Fibroblast of the conjunctiva (primary cell): ENCODE measurements at places on chromosomes 7 and 10.
A peak's percentile ranks its signal among the peaks of the same experiment; 100 is the strongest.

- no peak for DNase-seq
These were observed 21.9 kb downstream of the ERLIN1 start for GRCh38 chr10:100163704-100164621.

DNA sequence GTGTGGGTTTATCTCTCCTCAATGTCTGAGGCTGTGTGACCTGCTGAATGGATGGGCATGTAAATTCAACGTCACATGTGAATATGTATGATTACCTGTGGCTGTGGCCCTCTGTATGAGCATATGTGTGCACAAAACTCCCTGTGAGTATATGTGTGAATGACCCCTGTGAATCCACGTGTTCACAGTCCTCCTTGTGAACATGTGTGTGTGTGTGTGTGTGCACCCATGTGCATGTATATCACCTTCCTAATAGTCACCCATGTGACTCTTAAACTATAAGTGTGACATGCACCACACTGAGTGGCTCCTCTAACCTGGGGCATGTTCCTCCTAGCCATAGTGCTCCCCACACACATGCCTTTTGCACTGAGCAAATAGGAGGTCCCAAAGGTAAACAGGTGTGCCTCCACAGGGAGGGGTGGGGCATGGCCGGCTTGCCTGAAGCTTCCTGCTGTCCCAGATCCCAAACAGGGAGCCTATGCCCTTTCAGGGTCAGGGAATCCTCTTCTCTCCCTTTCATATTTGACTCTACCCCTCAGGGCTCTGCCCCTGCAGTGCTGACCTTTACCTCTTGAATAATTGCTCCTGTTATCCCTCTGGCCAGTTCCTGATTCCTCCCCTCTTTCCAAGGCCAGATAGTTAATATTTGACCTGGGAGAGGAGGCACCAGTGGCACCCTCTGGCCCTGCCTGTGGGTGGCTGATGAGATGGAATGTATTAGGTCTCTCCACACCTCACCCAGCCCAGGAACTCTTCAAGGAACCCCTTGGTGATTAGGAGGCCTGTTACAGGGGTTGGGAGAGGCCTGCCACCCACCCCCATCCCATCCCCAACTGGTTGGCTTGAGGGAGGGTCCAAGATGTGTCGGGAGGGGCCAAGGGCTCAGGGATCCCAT, 1.9 kb downstream of the SEMA4G start:
- DNase-seq, result no peak

DNA sequence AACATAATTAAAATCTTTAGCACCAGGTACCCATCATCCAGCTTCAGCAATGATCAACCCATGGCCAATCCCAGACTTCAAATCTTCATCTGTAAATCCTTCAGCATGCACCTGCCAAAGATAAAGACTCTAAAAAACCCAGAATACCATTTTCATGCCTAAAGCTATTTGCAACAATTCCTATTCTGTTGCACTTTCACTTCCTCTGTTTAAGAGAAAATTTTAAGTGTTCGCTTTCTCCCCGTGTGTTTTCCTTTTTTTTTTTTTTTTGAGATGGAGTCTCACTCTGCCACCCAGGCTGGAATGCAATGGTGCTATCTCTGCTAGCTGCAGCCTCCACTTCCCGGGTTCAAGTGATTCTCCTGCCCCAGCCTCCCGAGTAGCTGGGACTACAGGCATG, 31.8 kb upstream of the HTR5A start:
- no peak for DNase-seq

DNA sequence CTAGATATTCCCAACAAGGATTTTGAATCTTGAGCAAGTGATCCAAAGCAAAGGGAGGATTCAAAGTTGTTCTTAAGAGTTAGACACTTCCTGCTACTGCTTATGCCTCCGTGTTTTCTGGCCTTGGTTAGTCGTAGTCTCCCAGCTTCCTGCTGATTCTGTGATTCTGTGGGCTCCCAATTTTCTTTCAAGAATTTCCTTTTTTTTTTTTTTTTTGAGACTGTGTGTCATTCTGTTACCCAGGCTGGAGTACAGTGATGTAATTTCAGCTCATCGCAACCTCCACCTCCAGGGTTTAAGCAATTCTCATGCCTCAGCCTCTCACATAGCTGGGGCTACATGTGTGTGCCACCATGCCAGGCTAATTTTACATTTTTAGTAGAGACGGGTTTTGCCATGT, 4.4 kb upstream of the ITGB8 start:
- no peak for DNase-seq

- DNase-seq, result no peak
These were observed 30.7 kb upstream of the ANTXRL start for GRCh38 chr10:46255801-46256747.

GRCh38 chr7:142645777-142646176, 103.5 kb upstream of the PRSS1 start:
- no peak for DNase-seq

GRCh38 chr10:127243490-127244272, 47.3 kb upstream of the INSYN2A start:
- peak; percentile 2 for DNase-seq

DNA sequence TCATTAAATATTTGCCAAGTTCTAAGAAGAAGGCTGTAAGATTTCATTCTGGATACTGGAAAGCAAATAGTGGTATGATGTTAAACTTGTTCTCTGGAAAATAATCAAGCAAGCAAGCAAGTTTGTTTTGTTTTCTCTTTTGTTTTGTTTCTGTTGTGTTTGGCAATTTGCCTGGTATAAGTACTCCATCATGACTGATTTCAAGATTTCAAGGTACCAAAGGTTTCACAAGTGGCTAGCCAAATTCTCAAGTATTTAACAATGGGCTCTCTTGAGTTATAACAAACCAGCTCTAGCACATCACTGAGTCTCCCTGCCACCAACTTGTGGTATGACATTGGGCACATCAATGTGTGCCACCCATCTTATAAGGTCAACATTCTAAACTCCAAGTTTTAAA, 151.7 kb upstream of the IGFBP3 start:
- peak; percentile 18 for DNase-seq

- DNase-seq, result peak; percentile 17
These were observed 217.0 kb upstream of the CTBP2 start for GRCh38 chr10:125377368-125377767.

DNA sequence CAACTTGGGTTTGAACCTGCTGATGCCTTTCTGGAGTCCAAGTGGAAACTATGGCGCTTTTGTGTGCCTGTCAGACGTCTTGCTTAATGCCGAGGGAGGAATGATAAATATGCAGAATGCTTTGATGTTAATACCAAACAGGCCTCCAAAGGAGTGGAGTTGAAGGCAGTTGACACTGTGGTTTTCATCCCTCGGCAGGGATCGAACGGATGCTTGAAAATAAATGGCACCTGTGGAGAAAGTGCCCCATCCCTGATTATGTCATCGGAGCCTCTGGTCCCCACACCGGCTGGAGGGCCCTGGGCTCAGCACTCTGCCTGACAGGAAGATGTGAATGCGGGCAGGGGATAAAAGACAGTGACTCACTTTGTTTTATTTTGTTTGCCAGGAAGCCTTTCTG, 148.7 kb upstream of the GPR26 start:
- no peak for DNase-seq

GRCh38 chr7:123494193-123494796, 40.1 kb downstream of the IQUB start:
- peak; percentile 24 for DNase-seq

- no peak for DNase-seq
These were observed 6.1 kb upstream of the TNS3 start for GRCh38 chr7:47587976-47588375.

GRCh38 chr7:141551782-141552181, 572 bp downstream of the AGK start:
- DNase-seq, result no peak

DNA sequence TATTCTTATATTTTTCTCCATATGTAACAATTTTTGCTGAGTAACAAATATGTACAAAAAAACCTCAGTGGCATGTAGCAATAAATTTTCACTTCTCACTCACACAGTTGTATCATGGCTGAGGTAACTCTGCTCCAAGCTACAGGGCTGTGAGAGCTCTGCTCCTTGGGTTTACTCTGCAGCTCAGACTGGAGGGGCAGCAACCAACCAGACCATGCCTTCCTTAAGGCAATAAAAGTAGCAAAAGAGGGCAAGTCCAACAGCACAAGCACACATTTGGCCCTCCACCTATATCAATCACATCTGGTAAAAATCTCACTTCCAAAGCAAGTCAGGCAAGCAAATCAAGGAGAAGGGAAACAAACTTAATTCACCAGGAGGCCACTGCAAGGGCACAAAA, 102.9 kb downstream of the CRPPA start:
- DNase-seq, result no peak

- no peak for DNase-seq
These were observed 344.1 kb upstream of the HPS1 start for GRCh38 chr10:98790817-98791216.

GRCh38 chr10:65791979-65792378, 1133.9 kb upstream of the LRRTM3 start:
- DNase-seq, result no peak

GRCh38 chr7:98365863-98366561, 34.9 kb downstream of the BAIAP2L1 start:
- DNase-seq, result no peak
